Karpas-422 (cell line): ENCODE measurements at places on chromosomes 4 and X.

GRCh38 chr4:38058151-38058550, 98.0 kb downstream of the PTTG2 start:
- peak; percentile 53 for DNase-seq

DNA sequence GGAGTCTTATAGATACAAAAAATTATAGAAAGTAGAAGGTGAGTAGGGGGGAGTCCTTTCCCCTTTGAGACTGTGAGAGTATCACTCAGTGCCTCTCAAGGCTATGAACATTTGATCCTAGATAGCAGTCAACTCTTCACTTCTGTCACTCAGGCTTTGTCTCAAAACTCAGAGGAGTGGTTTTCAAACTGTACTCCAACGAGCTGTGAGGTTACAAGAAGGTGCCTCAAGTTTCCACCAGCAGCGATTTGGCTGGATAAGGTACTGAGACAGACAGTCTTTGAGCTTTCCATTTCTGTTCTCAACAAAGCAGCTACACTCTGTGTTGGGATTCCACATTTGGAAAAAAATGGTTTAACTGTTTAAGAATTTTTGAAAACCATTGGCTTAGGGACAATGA, 48.0 kb upstream of the NDST3 start:
- no peak for DNase-seq

DNA sequence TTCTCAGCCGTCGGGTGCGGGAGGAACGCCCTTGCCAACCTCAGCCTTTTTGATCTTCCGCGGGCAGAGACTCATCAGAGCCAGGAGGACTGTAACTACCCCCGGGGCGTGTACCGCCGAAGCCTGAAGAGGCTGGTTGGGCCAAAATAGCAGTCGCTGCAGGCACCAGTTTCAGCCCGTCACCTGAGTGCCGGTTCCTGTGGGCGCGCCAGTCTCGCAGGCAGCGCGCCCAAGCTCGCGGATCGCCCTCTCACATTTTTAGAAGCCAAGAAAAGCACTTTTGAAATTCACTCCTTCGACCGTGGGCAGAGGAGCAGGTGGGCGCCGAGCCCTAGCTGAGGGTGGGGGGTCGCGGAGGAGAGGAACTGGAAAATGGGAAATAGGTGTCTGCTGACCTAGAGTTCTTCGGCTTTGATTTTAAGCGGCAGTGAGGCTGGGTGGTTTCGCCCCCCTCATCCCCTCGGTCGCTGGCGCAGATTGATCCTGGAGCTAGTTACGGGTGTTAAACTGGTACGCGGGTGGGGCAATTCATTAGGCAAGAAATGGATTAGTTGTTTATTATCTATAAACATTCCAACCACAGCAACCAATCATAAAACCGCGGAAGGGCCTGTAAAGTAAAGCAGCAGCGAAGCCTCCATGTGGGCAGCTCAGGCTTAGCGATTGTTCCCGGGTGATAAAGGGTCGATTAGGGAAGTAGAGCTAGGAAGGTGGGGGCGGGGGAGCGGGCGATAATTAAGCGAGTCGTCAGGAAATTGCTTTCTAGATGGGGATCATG, 69.2 kb downstream of the FBXO8 start:
- DNase-seq = no peak

GRCh38 chr4:137961051-137961438, 281.1 kb downstream of the SLC7A11 start:
- DNase-seq = no peak

DNA sequence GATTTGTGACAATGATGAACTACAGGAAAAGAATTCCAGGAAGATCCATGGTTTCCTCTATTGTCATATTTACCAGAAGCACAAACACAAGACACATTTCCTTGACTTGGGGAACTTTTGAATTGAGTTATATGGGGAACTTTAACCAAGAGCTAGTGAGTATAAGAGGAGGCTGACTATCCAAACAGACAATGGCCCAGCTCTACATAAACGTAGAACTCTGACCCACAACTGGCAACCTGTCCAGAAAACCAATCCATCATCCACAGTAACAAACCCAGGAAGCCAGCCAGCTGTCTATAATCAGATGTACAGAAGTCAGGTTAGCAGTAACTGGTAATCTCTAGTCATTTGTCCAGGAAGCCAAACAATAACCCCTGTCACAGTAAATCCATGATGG, 167.0 kb upstream of the CPEB2 start:
- no peak for DNase-seq

GRCh38 chr4:30269850-30270249, 450.3 kb upstream of the PCDH7 start:
- DNase-seq = no peak

- DNase-seq = no peak
These were observed 554 bp downstream of the PCDH7 start for GRCh38 chr4:30720661-30721184.

DNA sequence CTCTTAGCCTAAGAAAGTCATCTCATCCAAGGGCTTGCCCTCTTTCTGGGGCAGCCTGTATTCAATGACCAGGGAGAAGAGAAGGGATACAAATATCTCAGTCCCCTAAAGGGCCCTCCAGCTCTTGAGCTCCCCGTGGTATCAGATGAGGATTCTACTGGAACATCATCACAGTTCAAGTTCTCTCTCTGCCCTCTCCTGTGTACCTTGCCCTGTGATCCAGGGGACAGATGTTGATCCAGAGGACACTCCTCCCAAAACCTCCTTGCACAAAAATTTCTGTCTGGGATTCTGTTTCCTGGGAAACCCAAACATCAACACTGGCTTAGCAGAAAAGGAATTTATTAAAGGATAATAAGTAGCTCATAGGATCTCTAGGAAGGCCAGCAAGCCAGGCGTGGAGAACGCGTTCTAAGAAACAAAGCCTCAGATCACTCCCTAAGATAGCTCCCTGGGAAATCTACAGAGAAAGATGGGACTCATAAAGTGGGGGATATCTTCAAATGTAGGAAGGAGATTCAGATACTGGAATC, 296.3 kb upstream of the KLF3 start:
- DNase-seq = no peak

GRCh38 chrX:13373431-13374187, 53.8 kb upstream of the ATXN3L start:
- DNase-seq = no peak

- no peak for DNase-seq
These were observed 7.3 kb upstream of the GLOD5 start for GRCh38 chrX:48754238-48754637.

DNA sequence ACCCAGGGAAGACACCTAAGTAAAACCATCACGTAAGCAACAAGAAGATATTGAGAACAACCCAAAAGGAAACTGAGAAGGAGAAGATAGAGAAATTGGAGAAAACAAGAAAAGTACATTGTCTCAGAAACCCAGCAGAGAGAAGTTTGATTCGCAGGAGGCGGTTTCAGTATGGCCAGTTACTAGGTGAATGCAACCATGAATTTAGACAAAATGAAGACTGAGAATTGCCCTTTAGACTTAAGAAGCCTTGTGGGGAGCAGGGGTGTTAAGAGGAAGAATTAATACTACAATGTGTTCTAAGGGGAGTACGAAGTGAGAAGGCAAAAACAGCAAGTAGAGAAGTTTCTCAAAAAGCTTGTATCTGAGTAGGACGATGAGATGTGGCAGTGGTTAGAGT, 229.3 kb upstream of the NEIL3 start:
- no peak for DNase-seq

DNA sequence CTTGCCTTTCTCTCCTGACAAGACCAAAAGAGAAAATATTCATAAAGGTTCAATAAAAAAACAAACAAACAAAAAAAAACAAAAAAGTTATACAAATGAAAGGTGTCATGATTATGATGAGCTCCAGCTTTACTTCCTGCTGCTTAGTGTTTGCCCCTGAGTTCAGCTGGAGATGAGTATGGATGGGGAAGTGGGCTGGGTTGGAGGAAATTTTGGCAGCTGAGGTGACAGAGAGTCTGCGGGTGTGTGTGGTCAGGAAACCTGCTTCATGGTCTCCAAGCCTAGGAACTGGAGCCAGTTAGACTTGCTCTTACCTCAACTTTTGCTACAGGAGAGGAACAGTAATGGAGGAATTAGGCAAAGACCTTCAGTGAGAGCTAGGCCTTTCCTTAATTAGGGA, 4.3 kb upstream of the CYSLTR1 start:
- DNase-seq = no peak

GRCh38 chrX:9785254-9785943, 830 bp upstream of the SHROOM2 start:
- DNase-seq = no peak

DNA sequence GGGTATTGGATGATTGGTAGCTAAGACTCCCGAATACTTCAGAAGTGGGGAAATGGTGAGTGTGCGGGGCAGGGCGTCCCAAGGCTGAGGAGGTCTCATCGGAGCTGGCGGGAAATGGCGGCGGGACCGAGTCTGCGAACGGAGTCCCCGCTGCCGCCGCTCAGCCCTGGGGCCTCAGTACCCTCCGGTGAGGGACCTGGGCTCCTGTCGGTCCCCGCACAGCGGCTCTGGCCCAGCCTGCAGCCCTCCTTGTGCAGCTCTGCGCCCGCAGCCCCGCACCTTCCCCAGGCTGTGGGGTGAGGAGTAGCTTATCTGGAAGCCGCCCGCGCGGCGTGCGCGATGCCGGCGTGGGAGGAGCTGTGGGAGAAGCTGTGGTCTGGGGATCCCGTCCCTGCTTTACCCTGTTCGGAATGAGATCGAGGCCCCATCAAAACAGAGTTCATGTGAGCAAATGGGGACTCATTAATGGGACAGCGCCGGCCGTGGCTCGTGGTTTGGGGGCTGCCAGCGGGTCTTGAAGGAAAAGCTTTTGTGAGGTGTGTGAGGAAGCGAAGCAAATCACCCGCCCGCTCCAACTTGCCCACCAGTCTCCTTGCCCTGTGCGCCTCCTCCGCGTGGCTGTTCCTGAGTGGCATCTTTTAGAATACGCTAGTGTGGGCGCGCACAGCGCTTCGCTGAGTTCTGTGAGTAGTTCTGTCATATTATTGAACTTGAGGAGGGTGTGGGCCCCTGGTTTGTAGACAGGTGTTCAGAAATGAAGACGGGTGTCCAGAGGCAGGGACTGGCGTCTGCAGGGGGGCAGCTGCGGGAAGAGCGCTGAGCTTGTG, 531 bp downstream of the ZNF141 start:
- peak; percentile 58 for DNase-seq

GRCh38 chr4:142858446-142858845, 12.3 kb upstream of the INPP4B start:
- DNase-seq = no peak

GRCh38 chrX:143340190-143340589, 177.1 kb downstream of the SPANXN3 start:
- no peak for DNase-seq
